ENCODE measurements at places on chromosomes 5 and 9. TPM values are rescaled to one million over a fixed set of nuclear protein-coding genes. Genes with fewer than 3 reads are reported as not detected.

The PDE6A gene
- 0.26 TPM for total RNA-seq

The C9orf43 gene
- 0.73 TPM for total RNA-seq

The SLC6A3 gene
- total RNA-seq = not detected

The GZMA gene
- 0.43 TPM for total RNA-seq

The SPINK7 gene
- total RNA-seq = not detected
